ENCODE measurements at places on chromosomes 6 and 20.

DNA sequence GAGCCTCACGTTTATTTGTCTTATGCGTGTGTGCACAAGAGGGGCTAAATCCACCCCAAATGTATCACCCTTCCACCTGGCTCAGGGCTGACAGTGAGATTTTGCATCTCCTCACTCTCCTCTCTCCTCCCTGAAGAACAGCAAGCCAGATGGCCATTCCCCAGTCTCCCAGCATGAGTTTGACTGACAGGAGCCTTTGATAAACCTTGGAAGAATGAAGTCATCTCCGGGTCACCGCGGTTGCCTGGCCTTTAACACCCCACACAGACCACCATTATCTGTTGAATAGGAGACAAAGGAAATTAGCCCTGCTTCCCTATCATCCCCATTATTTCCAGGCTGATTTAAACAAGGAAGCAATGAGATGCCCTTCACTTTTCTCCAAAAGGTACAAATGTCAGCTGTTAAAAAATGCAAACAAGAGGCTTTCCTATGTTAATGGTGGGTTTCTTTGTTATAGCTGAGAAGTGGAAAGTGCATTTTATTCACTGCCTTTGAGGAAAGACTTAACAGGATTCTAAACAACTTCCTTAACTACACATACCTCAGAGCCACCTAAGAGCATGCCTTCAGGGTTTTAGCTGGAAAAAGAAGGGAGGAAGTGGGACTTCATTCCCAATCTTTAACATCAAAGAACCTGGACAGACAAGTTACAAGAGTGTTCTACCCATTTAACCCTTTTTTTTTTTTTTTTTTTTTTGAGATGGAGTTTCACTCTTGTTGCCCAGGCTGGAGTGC is 524.8 kb upstream of the ID4 start:
- no peak for DNase-seq

- DNase-seq, result no peak
Observed at GRCh38 chr6:39776581-39776980, 15.6 kb upstream of the DAAM2 start.

DNA sequence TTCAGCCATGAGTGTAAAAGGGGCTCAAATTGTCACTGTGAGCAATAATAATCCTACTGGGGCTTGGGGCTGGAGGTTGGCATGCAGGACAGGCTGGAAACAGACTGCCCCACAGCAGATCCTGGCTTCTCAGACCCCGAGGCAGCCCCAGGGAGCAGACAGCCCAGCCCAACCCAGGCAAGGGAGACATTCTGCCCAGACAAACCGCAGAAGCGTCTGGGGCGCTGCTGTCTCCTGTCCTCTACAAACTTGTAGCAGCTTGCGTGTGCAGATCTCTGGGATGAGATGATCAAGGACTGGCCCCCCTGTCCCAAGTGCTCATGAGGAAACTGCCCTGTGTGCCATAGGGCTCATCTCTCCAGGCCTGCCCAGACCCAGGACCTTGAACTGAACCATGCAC is 84.6 kb downstream of the MAFB start:
- no peak for DNase-seq

- no peak for DNase-seq
Observed at GRCh38 chr20:31740208-31740607, 1.1 kb downstream of the TPX2 start.

DNA sequence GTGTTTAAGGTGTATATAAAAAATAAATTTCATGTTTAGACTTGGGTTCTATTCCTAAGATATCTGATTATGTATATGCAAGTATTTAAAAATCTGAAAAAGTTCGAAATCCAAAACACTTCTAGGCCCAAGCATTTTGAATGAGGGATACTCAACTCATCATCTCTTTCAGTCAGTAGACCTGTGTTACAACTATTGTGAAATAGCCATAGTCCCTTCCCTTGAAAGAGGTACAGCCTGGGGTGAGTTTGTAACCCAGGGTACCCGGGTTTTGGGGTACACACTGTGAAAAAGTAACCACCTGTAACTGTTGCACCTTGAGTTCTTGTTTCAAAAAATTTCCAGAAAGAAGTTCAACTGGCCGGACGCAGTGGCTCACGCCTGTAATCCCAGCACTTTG is 76.6 kb upstream of the DOK5 start:
- no peak for DNase-seq

GRCh38 chr6:65798280-65799014 is 91.4 kb upstream of the EYS start:
- no peak for DNase-seq

- DNase-seq, result no peak
Observed at GRCh38 chr20:15257569-15257870, 920.1 kb upstream of the FLRT3 start.

DNA sequence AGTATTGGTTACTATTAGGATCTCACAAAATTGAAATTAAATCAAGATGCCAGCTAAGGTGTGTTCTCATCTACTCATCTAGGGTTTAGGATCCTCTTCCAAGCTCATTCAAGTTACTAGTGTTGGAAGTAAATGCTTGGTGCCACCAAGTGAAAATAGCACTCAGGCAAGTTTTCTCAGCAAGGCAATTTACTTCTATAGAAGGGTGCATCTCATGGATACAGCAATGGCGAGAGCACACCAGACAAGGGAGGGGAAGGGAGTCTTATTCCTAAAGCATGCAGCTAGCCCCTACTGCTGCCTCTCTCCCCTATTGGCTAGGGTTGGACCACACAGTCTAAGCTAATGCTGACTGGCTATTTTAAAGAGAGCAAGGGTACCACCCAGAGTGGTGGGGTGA is 23.0 kb upstream of the FAM8A1 start:
- DNase-seq, result no peak

- DNase-seq, result no peak
Observed at GRCh38 chr6:97059473-97059872, 134.9 kb downstream of the KLHL32 start.

GRCh38 chr6:136923116-136923953 is 1.2 kb downstream of the SLC35D3 start:
- DNase-seq, result no peak

DNA sequence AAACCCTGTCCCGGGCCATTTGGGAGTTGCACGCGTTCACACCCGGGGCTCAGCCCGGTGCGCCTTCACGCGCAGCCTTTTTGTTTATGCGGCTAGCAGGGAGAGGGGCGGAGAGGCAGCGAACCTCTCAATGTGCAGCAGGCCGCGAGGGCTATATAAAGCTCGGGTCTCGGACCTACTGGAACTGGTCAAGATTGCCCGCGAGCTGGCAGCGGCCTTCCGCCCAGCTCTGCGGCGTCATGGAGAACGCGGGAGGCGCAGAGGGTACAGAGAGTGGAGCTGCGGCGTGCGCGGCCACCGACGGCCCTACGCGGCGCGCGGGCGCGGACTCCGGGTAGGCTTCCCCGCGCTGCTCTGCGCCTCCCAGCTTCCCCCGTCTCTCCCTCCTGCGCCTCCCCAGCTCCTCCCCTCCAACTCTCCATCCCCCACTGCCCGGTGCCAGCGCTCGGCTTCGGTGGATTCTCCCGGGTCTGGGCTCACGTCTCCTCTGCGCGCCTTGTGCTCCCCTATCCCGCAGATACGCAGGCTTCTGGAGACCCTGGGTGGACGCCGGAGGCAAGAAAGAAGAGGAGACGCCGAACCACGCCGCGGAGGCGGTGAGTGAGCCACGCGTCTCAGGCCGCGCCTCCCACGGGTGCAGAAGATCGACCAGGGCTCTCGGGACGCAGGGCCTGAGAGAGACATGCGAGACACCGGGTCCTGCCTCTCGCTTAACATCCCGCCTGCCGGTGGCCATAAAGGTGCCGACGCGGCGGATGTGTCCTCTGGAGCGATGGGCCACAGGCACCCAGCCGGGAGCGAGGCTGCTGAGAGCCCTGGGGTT is at the start of gene RIPPLY2:
Gene RIPPLY2, plus strand, starts transcription at position 183 of the 823 bp plus-strand sequence. Its CDS starts 57 bp downstream, at position 240.
- no peak for DNase-seq

DNA sequence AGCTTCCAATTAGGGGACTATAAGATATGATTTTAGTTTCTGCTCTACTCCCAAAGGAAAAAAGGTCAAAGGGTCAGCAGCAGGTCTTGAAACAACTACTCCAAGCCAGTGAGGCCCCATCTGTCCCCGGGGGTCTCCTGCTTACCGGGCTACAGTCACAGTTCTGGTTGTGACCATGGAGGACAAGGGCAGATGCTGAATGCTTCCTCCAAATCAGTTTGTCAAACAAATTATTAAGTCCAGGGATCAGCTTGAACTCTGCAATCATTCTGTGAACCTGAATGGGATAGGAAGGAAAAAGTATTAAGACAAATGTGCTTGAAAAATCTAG is 60.2 kb downstream of the MYH7B start:
- DNase-seq, result no peak

- DNase-seq, result no peak
Observed at GRCh38 chr6:56516003-56516402, 126.7 kb downstream of the DST start.

- DNase-seq, result no peak
Observed at GRCh38 chr6:36072681-36073080, 45.1 kb downstream of the MAPK14 start.

DNA sequence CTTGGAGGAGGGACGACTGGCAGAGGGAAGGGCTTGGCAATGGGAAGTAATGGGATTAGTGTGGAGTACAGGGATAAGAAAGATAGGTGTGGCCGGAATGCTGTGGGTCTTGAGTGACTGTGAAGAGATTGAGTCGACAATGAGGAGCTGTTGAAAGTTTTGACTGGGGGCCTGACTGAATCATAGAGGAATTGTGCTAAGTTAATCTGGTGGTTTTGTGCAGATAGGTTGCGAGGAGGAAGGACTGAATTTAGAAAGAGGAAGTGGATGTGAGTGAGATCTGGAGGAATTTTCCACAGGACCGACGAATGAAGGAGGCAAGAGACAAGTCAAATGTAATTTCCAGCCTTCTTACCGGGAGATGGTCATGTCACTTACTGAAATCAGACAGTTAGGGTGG is 143.9 kb upstream of the RALGAPA2 start:
- DNase-seq, result no peak

GRCh38 chr6:129494099-129494498 is 215.9 kb downstream of the ARHGAP18 start:
- DNase-seq, result no peak

DNA sequence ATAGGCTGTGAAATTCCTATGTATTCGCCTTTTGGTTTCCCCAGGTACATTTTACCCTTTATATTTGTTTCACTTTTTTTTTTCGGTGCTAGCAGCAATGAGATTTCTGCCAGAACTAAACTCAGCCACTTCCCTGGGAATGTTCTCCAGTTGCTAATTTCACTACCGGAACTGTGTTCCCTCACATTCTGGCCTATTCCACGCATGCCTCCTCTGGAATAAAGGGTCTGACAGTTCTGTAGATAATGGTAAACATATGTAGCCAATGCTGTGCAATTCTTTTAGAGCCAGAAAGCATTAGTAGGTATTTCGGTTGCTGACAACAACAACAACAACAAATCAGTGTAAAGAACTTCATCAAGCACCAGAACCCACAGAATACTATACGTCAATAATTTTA is 96.1 kb upstream of the TBX18 start:
- no peak for DNase-seq

DNA sequence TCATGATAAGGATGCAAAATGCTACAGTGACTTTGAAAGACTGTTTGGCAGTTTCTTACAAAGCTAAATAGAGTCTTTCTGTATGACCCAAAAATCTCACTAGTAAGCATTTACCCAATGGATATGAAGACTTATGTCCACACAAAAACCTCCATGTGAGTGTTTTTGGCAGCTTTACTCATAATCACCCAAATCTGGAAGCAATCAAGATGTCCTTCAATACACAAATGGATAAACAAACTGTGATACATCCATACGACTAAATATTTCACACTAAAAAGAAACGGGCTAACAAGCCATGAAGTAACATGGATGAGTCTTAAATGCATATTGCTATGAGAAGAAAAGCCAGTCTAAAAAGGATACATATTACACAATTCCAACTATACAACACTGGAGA is 117.2 kb downstream of the PDE10A start:
- DNase-seq, result no peak

- DNase-seq, result no peak
Observed at GRCh38 chr6:16318538-16318937, 80.2 kb downstream of the GMPR start.

DNA sequence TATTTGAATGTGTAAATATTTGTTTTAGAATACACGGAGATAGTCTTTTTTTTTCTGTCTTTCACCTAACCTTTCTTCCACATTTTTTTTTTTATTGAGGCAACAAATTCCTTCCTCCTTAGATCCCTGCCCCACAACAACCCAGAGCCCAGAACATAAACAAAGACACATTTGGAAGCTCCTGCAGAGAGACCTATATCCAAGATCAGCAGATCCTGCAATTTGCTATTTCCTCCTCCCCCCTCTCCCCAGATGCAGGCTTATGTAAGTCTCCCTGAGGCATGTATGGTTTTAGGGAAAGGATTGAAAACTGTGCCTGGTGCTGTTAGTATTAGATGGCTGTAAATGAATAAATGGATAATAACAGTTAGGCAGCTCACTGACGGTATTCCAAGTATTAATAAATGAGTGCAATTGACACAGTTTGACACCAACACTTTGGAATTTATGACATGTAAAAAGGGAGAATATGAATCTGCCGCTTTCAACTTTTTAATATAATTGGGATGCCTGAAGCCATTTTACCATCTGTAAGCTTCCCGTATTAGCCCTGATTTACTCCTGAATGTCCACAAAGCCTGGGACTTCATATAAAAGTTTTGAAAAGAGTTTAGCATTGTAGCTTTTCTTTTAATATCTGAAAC is 608.3 kb upstream of the CITED2 start:
- DNase-seq, result no peak

DNA sequence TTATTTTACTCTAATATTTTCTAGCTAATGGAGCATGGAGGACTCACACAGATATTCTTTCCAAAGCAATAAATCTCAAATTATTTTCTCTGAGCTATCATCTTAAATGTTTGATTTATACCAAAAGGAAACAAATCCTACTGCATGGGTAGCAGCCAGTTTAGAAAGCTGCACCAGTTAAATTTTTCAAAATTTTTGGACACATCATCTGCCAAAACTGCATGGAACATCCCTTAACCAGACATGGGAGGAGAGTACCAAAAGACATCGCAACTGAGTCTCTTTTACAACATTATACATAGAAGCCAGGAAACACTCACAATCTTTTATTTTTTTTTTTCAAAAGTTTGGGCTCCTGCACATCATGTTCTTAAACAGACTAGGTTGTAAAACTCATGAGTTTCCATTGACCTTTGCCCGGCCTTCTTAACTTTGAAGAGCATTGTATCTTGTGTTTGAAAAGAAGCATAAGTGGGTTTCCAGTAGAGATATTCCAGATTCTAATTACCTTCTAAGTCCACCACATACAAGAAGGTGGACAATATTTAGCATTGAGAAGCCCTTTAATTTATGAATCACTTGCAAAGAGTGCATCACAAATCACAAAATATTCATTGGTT is 87.7 kb upstream of the HMGCLL1 start:
- no peak for DNase-seq

- no peak for DNase-seq
Observed at GRCh38 chr6:156309017-156309416, 468.2 kb upstream of the ARID1B start.

DNA sequence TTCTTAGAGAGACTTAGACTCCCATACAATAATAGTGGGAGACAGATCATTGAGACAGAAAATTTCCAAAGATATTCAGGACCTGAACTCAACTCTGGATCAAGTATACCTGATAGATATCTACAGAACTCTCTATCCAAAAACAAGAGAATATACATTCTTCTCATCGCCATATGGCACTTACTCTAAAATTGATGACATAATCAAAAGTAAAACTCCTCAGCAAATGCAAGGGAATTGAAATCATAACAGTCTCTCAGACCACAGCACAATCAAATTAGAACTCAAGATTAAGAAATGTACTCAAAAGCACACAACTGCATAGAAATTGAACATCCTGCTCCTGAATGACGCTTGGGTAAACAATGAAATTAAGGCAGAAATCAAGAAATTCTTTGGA is 28.7 kb downstream of the PERP start:
- DNase-seq, result no peak

- no peak for DNase-seq
Observed at GRCh38 chr6:106918115-106918514, 56.4 kb downstream of the CD24 start.
